Umbilical cord (tissue), 2 donors: ENCODE measurements at places on chromosomes 16 and 17. TPM values are rescaled to one million over a fixed set of nuclear protein-coding genes. Genes with fewer than 3 reads are reported as not detected.

PGS1 gene
- total RNA-seq = 35.4 TPM

DNA sequence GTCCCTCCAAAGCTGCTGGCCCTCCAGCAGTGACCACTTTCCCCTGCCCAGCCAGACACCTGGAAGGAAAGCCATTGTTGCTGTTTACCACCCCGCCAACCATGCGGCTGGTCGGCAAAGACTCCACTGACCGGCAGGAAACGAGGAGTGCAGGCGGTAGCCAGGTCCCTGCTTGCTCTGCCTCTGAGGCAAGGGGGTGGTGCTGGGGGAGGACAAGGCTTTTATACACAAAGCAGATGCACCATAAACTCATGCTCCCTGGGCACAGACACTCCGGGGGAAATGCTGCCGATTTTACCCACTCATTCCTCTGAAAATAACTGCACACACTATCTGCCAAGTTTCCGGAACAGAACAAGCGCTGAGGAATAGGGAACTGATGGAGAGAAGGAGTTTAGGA lies 62.8 kb upstream of the GRIN2A start:
- peak; percentile 28 for DNase-seq

DNA sequence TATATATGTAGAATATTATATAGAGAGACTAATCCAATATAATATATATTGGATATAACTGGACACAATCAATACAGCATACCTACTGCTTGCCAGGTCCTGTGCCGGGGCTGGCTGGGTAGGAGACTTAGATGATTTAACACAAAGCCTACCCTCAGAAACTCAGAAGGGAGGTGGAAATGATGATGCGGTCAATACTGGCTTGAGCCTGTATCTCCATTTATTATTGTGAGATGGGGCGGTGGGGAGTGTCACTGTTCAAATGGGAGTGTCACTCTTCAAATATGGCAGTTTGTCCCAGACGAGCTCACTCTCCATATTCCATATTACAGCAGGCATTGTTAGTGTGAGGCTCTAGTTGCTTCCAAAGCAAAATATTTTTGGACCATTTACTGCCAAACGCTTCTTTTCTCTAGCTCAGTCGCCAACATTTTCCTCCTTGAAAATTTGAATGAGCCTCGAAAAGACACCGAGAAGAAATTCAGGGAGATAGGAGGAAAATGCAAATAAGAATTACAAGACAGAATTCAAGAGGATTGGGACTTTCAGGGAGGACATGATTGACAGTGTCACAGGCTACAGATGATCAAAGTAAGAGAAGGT lies 70.7 kb downstream of the WSCD1 start:
- no peak for DNase-seq

DNA sequence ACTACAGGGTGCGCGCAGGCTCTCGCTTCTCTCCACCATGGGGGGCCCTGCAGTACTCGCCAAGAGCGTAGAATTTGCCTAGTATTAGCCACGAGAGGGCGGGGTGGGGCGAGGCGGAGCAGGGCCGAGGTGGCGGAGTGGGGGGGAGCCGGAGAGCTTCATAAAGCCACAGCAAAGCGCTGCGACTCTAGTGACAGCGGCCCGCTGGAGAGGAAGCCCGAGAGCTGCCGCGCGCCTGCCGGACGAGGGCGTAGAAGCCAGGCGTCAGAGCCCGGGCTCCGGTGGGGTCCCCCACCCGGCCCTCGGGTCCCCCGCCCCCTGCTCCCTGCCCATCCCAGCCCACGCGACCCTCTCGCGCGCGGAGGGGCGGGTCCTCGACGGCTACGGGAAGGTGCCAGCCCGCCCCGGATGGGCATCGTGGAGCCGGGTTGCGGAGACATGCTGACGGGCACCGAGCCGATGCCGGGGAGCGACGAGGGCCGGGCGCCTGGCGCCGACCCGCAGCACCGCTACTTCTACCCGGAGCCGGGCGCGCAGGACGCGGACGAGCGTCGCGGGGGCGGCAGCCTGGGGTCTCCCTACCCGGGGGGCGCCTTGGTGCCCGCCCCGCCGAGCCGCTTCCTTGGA lies at the start of gene TBX21:
Gene TBX21 (plus strand): TSS at position 190 of the 627 bp plus-strand sequence. CDS start 219 bp downstream, at position 409.
- DNase-seq = no peak

GRCh38 chr17:75270218-75270965 lies 639 bp downstream of the MIF4GD start:
- DNase-seq = peak; percentile 61

GRCh38 chr16:87203060-87203656 lies 114.0 kb downstream of the C16orf95 start:
- DNase-seq = peak; percentile 64

MEOX1 gene
- 4.6 TPM for total RNA-seq

DNA sequence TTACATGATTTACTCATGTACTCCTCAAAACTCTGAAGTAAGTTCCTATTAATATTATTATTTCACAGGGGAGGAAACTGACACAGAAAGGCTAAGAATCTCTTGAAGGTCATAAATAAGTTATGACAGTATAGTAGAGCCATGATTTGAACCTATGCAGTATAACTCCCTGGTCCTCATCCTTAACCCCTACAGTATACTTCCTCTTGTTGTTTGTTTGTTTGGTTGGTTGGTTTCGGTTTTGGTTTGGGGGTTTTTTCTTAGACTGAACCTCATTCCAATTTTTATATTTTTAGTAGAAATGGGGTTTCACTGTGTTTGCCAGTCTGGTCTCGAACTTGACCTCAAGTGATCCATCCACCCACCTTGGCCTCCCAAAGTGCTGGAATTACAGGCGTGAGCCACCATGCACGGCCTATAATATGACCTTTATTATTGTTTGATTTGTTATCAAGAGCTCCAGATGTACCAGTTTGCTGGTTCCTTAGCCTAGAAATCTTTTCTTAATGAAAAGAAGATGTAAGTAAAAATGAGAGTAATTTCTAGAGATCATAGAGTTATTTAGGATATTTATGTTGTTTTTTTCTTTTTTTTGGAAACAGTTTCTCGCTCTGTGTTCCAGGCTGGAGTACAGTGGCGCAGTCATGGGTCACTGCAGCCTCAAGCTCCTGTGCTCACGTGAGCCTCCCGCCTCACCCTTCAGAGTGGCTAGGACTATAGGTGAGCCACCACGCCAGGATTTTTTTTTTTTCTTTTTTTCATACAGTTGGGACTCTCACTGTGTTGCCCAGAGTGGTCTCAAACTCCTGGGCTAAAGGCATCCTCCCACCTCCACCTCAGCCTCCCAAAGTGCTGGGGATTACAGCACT lies 4.8 kb downstream of the PRR11 start:
- no peak for DNase-seq

- peak; percentile 63 for DNase-seq
Measured at GRCh38 chr16:69903865-69904415, 47.2 kb upstream of the CLEC18A start.

GRCh38 chr16:4358831-4359561 lies 7.9 kb upstream of the PAM16 start:
- DNase-seq = peak; percentile 47

- DNase-seq = no peak
Measured at GRCh38 chr16:84074721-84075120, 32.1 kb upstream of the SLC38A8 start.

TAC4 gene
- total RNA-seq = not detected

DNA sequence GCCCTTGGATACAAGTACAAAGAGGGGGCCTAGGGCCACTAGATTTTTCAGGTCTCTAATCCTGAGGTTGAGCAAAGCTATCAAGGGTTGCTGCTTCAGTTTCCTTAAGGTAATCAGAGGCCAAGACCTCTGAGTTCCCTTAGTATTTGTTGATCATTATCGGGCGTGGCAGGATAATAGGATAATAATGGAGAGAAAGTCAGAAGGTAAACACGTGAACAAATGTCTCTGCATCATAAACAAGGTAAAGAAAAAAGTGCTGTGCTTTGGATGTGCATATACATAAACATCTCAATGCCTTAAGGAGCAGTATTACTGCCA lies 41.5 kb upstream of the YPEL2 start:
- DNase-seq = no peak

DNA sequence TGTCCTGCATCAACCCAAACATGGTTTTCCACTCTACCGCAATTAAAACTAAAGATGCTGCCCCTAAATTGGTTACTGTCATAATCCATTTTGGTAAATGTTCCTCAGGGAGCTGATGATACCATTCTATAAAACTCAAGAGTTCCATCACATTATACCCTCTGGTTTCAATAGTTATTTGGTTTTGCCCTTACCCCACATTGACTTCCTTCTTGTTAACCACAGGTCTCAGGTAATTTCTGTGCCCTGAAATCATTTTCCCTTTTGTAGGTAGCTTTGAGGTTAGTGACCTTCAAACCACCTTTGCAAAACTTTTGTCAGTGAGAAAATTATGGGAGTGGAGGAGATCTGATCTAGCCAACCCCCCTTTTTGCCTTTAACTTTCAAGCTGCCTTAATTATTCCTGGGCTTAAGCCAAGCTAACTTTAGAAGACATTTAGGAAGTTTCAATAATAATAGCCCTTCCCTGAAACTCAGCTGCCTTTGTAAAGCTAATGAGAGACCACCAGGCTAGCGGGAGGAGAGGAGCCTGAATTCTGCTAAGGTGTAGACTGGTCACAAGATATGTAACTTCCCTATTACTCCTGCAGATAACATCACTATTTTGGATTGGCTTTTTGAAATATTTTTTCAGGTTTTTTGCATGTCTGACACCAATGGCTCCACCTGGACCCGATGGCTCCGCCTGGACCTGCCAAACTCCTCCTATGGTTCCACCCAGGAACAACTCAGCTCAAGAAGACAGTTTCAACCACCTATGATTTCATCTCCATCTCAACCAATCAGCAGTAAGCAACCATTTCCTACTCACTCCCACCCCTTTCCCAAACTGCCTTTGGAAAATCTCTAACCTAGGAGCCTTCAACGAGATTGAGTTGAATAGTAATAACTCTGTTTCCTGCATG lies 224.9 kb downstream of the HS3ST3B1 start:
- no peak for DNase-seq

CRYM gene
- total RNA-seq = 29.4 TPM

CCL7 gene
- total RNA-seq = 2.6 TPM

GRCh38 chr16:75443298-75443697 lies 10.0 kb upstream of the CFDP1 start:
- no peak for DNase-seq

DNA sequence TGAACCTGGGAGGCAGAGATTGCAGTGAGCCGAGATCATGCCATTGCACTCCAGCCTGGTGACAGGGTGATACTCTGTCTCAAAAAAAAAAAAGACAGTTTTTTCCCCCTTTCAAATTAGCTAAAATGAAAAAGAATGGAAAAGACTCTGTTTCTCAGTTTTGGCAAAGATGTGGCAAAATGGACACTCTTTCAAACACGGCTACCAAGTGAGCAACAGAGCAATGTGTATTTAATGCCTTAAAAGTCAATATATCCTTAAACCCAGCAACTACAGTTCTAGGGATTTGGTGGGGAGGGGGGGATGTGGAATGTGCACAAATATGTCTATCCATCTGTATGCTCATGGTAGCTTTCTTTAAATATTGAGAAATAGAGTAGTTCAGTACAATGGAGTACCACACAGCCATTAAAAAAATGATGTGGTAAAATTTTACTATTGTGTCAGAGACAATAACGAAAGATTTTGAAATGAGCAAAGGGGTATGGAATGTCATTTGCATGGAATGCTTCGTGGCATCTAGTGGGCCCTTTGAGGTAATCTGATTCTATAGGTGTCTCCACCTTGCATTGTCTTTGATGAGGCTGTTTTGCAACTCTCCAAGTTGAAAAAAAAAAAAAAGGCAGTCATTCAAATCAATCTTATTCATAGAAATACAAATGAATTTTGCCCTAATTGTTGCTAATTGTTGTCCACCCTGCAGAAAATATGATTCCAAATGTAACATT lies 108.1 kb downstream of the AXIN2 start:
- no peak for DNase-seq

GRCh38 chr17:63646488-63646806 lies 24.2 kb downstream of the MAP3K3 start:
- no peak for DNase-seq

DNA sequence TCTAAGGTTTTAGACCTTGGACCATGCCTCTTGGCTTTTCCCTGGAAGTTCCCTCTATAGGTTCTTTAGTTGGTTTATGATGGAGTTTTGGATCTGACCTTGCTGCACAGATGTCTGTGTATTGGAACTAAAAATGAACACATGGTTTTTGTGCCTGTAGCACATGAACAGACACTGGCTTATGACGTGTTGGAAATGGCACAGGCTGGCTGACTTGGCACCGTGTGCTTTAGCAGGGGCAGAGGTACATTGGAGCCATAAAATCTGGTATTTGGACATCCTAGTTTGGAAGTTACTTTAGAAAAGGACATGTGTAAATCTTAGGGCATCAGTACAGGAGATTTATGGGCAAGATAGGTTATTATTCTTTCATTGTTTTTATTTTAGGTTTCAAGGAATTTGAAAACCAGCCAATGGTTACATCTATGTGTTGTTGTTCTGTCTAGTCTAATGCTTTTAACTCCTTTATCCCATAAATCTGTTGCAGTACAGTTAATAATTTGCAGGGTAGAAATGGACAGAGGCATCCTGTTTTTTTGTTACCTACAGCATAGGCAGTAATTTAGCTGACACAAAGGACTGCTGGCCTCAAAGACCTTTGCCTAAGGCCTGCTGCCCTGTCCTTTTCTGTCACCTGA lies 6.0 kb downstream of the SOCS7 start:
- no peak for DNase-seq
